ENCODE measurements at places on chromosomes 16 and 17.
A peak's percentile ranks its signal among the peaks of the same experiment; 100 is the strongest.

GRCh38 chr17:16040710-16041251 is 41.2 kb downstream of the TTC19 start:
- DNase-seq, result no peak

DNA sequence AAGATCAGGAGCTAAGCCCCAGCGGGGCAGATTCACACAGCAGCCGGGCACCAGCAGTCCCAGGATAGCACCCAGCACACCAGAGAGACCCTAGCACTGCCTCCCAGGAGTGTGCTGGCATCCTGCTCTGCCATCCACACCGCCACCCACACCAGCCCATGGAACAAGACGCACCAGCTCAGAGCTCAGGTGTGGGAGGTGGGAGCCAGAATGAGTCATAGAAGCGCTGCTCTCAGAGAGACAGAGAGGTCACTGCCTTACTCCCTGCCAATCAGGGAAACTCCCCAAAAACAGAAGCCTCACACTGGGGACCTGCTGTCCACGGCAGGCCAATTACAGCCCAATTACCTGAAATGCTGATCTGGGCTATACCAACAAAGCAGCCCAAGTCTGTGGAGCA is 64.9 kb downstream of the CDYL2 start:
- no peak for DNase-seq

DNA sequence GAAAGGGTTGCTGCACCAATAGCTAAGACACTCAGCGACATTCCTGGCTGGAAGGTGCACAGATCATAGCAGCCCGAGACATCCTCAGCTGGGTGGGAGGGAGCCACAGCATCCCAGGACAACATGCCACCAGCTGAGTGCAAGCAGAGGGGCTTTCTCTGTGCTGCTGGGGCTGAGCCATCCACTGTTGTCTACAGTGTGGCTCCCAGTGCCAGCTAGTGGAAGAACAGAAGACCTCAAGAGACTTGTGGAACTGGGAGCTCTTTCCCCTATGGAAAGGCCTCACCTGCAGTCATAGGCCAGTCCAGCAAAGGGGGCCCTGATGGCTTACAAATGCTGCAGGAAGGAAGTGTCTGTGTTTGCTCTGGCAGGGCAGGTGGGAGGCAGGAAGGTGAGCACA is 131.0 kb downstream of the C16orf78 start:
- DNase-seq, result no peak

GRCh38 chr17:19647697-19648474 is 665 bp upstream of the ALDH3A2 start:
- DNase-seq, result peak; percentile 26

- DNase-seq, result no peak
Observed at GRCh38 chr16:81429045-81429521, 15.5 kb upstream of the CMIP start.

DNA sequence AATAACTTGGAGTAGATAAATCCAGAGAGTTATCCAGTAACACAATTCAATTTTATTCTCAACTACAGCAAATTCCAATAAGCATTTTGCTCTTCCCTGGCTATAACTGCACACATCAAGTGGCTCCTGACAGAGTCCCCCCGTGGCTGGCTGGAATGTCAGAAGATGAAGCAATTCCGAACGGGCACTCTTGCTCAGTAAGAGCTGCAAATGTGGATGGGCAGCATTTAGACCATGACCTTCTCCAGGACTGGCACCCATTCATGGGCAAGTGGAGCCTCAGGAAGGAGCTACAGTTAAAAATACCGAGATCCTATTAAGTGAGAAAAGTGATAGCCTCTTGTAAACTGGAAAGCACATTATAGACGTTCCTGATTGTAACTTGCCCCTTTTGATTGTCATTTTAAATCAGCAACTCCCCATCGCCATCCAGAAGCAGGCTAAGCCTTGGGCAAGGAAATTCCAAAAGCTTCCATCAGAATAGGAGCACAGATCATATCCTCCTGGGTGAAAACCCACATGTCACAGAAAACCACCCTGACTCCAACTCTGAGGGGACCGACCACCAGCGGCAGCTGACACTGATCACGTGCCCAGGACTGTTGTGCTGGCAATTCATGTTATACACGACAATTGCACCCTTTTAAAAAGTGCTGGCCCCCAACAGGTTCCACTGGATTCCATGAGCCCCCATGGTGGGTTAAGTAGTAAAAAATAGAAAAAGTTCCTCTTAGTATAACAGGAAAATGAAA is 7.1 kb downstream of the UBE2O start:
- no peak for DNase-seq

DNA sequence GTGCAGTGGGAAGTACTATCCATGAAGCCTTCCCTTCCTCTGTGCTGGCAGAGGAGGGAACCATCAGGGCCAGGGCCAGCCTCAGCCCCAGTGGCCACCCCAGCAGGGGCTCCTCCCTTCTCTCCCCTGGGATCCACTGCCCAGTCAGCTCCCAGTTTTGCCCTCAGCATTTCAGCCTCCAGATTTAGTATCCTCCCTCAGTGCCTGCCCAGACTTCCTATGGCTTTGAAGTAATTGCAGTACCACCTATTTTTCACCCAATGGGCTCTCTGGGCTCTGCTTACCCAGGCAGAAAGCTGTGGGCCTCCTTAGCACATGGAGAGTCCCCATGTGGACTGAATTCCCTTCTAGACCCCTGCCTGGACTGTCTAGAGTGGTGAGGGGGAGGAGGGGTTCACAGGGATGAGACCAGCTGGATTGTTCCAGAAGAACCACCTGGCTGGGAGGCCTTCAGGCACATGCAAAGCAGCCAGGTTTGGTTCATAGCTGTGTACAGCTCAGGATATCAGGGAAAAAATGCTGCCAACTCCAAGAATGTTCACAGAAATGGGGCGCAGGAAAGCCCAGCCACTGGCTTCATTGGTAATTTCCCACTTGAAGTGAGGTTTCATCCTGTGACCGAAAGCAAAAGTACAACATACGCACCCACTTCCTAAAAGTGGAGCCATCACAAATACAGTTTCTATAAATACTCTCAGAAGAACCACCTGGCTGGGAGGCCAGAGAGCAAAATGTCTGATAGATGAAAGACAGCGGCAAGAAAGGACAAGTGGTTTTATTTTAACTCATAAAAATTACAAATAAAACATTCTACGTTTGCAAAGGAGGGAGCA is 15.2 kb upstream of the HERPUD1 start:
- DNase-seq, result no peak

GRCh38 chr17:79654960-79655382 is 44.1 kb upstream of the RBFOX3 start:
- no peak for DNase-seq

DNA sequence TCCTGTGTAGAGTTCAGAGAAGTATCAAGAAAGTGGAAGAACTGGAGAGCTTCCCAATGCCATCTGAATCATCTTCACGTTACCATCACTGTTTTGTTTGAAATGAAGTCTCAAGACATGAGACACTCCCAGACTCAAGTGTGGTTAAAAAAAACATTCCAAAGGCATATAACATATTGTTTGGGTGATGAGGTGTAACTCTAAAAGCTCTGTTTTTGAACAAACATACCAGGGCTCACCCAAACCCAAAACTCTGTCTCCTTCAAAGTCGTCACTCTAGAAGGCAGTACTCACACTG is 6.3 kb upstream of the ZCCHC14 start:
- no peak for DNase-seq

DNA sequence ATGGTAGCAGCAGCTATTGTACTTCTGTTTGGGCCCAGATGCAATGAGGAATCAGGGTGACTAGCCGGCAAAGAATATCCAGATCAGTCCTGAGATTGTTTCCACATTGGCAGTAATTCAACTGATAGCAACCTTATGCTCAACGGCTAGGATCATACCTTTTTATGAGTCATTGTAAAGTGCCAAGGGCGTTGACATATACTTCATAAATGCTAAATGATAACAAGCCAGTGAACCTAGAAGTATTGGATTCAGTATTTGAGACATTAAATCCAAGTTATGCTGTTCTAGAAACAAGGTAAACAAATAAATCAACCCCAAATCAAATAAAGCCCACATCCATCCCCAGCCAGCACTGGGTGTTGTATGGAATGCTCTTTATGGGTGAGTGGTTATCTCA is 207.1 kb upstream of the ZFHX3 start:
- DNase-seq, result no peak

Measured in pulmonary artery endothelial cell (primary cell).